ENCODE measurements at places on chromosomes 7 and 10.

DNA sequence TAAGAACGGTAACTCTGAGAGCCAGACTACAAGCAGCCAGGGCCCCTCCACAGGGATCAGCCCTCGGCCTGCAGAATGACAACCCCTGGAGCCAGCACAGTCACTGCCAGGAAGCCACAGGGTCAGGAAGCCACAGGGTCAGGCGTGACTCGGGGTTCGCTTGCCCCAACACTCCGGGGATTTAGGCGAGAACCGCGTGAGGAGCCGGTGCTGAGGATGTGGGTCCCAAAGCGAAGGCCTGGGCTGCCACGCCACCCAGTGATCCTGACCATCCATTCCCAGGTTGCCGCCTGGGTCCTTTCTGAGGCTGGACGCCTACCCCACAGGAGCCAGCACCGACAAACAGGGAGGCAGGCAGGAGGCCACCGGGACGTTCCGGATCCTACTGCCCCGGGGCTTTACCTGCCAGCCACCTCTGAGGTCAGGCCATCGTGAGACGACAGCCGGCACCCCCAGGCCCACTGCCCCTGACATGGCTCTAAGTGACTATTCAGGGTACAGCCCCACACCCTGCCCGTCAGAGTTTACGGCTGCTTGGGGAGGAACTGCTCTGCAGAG is 228.6 kb downstream of the ELFN1 start:
- DNase-seq = no peak

DNA sequence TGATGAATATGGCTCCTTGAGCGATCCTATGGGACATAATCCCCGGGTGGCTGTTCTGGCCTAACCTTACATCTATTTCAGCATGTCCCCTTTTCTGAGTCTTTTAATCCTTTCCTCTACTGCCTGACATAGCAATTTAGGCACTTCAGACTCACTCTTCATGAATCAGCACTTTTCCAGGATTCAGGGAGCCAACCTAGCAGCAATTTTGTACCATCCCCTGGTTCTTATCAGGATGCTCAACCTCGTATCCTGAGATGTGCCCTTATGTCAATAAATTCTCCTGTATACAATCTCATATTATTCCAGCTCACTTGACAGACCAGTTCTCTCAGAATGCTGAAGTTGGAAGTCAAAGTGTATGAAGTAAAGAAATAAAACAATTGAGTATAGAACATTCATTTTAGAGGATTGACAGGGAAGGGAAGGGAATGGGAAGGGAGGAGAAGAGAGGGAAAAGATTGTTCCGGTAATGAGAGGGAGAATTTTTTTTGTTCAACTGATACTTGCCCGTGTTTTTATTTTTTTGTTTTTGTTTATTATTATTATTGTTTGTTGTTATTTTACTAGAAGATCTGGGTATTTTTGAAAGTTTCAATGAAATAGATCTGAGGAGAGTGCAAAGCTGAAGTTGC is 8.2 kb upstream of the ZC3HAV1 start:
- no peak for DNase-seq

- DNase-seq = no peak
Measured at GRCh38 chr10:917999-918398, 13.5 kb downstream of the LARP4B start.

- DNase-seq = no peak
Measured at GRCh38 chr7:135197343-135197742, 14.0 kb downstream of the WDR91 start.

GRCh38 chr7:33420311-33420940 is 291.1 kb downstream of the BBS9 start:
- no peak for DNase-seq

GRCh38 chr7:121322460-121322859 is 6.3 kb upstream of the WNT16 start:
- DNase-seq = no peak

GRCh38 chr7:7883394-7883793 is 85.2 kb upstream of the GLCCI1 start:
- no peak for DNase-seq

GRCh38 chr7:113232885-113233284 is 114.5 kb upstream of the SMIM30 start:
- no peak for DNase-seq

GRCh38 chr7:81527651-81528050 is 242.2 kb downstream of the HGF start:
- no peak for DNase-seq

- DNase-seq = no peak
Measured at GRCh38 chr7:75738604-75738974, at the start of gene HIP1. HIP1 (minus strand) TSS chr7:75738941; CDS start chr7:75738920, 21 bp downstream.

GRCh38 chr10:80598084-80598798 is 60.5 kb downstream of the SH2D4B start:
- no peak for DNase-seq

DNA sequence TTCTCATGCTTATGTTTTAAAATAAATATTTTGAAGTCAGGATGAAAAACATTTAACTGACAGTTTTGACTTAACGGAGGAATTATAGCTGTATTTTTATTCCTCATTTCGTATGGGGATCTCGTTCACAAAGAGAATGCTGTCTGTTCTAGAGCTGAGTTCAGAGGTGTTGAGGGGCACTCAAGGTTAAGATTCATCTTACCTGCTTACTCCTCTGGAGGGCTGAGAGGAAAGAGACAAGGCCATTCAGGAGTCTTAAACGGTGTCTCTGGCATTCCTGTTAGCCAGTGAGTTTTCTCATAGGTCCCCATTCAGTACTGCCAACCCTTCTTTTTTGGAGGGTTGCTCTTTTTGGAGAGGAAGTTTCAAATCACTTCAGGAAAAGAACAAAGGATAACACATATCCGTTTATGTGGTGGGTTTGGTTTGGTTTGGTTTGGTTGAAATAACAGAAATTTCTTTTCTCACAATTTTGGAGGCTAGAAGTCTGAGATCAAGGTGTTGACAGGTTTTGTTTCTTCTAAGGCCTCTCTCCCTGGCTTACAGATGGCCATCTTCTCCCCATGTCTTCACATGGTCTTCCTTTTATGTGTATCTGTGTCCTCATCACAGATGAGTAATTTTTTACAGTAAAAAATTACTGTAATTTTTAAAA is 23.1 kb downstream of the CALHM2 start:
- DNase-seq = no peak

- no peak for DNase-seq
Measured at GRCh38 chr7:153640586-153640985, 411.6 kb upstream of the DPP6 start.

- no peak for DNase-seq
Measured at GRCh38 chr10:77004917-77005564, 632.6 kb downstream of the KCNMA1 start.

GRCh38 chr10:27319752-27320431 is 79.3 kb upstream of the ACBD5 start:
- peak; percentile 18 for DNase-seq

DNA sequence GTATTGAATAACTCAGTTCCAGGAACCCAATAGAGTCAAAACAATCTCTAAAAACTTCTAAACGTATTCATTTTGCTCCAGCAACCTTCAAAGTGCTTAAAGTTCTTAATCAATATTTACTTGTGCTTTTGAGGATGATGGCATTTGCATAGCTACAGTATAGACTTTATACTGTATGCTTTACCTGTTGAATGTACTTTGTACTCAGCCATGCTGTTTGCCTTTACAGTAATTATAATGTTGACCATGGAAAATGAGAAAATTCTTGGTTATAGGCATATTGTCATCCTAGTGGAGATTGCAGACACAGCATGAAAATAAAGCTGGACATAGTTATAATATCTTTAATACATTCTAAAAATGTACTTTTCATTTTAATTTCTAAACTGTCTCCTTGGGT is 762.7 kb upstream of the PHF14 start:
- no peak for DNase-seq

GRCh38 chr7:55104712-55105433 is 86.1 kb downstream of the EGFR start:
- DNase-seq = no peak

GRCh38 chr10:115879372-115880089 is 393.5 kb downstream of the GFRA1 start:
- DNase-seq = no peak

DNA sequence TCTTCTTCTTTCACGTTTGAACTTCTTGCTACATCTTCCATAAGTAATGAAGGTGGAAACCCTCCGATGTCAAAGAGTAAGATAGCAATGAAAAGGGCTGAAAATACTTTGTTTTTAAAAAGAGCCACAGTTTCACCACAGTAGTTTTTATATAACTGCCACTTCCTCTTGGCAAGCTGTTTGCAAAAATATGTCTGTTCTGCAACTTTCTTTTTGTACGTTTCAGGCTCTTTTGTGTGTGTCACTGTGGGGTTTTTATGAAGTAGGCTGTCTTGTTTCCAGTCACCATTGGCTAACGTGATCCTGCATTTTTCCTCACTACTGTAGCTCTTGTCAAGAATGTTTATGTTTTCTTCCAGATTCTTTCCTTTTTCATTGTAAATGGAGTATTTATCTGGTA is 55.6 kb downstream of the SLC16A9 start:
- no peak for DNase-seq

- DNase-seq = no peak
Measured at GRCh38 chr10:99451499-99451788, 21.0 kb upstream of the GOT1 start.

GRCh38 chr10:68155615-68156210 is 46.4 kb downstream of the MYPN start:
- no peak for DNase-seq

DNA sequence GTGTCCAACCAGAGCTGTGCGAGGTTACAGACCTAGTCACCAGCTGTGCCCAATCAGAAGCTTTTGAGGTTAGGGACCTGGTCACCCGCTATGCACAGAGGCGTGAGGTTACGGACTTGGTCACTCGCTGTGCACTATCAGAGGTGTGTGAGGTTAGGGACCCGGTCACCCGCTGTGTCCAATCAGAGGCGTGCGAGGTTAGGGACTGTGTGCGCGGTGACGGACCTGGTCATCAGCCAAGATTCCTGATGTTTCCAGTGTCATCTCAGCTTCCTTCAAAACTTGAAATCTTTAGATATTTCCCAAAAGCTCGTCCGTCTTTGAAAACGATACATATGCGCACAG is 182.1 kb downstream of the DIP2C start:
- DNase-seq = no peak

DNA sequence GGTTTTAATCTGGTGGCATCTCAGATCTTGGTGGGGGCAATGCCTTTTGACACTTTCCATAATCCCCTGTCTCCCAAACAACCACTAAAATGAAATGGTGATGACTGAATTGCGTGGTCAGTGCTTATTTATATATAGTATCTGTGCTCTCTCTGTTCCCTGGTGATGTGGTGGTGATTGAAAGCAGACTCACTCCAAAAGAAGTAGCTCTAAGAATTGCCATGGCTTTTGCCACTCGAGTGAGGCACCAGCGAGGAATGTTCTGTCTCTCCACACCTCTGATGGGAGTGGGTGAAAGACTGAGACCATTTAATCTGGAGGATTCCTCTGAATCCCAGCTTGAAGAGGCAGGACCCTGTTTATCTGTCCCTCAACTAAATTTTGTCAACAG is 2.8 kb downstream of the DUSP5 start:
- DNase-seq = no peak

- no peak for DNase-seq
Measured at GRCh38 chr7:150428671-150429451, 21.6 kb upstream of the GIMAP8 start.

- DNase-seq = no peak
Measured at GRCh38 chr7:127807829-127808228, 155.8 kb downstream of the SND1 start.

GRCh38 chr10:35398355-35398754 is 62.0 kb downstream of the CCNY start:
- no peak for DNase-seq

GRCh38 chr7:48298779-48299178 is 127.5 kb downstream of the ABCA13 start:
- DNase-seq = peak; percentile 27

- DNase-seq = no peak
Measured at GRCh38 chr10:109902992-109903947, 20.0 kb downstream of the XPNPEP1 start.

DNA sequence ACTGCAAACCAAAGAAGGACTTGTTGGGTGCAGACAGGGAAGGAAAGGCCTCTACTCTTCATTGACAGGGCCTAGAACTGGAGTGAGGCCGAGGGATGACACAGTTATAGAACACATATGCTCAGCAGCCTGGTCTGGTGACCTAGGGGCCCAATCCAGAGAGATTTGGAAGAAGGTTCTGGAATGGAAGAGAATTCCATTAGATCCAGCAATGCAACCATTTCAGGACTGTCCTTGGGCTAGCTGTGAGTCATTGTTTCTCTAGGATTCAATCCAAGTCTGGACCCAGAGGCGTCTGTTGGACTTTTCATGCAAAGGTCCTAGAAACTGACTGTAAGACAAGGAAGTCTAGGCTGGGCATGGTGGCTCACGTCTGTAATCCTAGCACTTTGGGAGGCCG is 59.2 kb downstream of the WIPF3 start:
- DNase-seq = no peak

GRCh38 chr7:12493863-12494686 is 76.4 kb upstream of the SCIN start:
- DNase-seq = no peak

GRCh38 chr7:100589341-100589947 is 3.3 kb downstream of the FBXO24 start:
- DNase-seq = no peak

GRCh38 chr7:22442187-22442881 is 57.7 kb downstream of the STEAP1B start:
- no peak for DNase-seq

GRCh38 chr7:149296368-149296767 is 34.4 kb downstream of the ZNF783 start:
- DNase-seq = no peak

DNA sequence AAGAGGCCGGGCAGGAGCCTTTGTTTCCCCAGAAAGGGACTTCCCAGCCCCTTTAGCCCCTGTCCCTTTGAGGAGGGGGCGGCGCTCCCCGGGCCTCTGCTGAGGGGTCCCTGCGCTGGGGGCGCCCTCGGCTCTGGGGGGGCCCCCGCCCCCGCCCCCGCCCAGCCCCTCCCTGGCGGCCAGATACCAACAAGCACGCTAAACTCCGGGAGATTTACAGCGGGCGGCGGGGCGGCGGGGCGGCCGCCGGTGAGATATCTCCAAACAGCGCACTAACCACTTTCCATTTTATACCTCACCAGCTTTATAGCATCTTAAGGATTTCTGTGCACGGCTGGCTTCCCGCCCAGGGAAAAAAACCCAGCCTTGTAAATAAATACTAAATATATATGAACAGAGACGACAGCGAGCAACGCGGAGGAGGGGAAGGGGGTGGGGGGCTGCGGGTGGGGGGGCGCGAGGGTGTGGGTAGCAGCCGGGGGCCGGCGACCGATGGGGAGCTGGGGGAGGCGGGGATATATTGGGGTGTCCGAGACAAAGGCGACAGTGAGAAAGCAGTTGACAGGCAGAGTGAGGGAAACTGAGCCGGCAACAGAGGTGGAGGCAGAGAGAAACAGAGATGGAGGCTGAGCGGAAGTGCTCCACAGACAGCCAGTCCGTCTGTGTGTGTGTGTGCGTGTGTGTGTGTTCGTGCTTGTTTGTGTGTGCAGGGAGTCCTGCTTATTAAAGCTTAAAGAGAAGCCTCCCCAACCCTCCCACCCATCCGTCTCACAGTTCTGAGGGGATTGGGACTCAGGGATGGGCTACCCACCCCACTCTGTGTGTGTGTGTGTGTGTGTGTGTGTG is 85.8 kb downstream of the HIF1AN start:
- peak; percentile 21 for DNase-seq

GRCh38 chr7:112908086-112908485 is 117.9 kb upstream of the TMEM168 start:
- DNase-seq = no peak

- no peak for DNase-seq
Measured at GRCh38 chr10:100781145-100781665, 35.8 kb downstream of the PAX2 start.
